ENCODE measurements at places on chromosomes 1 and 21.

- no peak for DNase-seq
Measured at GRCh38 chr1:95034506-95034905, 38.2 kb downstream of the ALG14 start.

- no peak for DNase-seq
Measured at GRCh38 chr1:103949779-103950178, 200.1 kb downstream of the AMY1C start.

- DNase-seq, result no peak
Measured at GRCh38 chr1:28819020-28819419, 7.0 kb downstream of the OPRD1 start.

GRCh38 chr1:14926818-14927575, 226.6 kb upstream of the TMEM51 start:
- no peak for DNase-seq

- no peak for DNase-seq
Measured at GRCh38 chr1:241934201-241934848, 23.2 kb upstream of the BECN2 start.

DNA sequence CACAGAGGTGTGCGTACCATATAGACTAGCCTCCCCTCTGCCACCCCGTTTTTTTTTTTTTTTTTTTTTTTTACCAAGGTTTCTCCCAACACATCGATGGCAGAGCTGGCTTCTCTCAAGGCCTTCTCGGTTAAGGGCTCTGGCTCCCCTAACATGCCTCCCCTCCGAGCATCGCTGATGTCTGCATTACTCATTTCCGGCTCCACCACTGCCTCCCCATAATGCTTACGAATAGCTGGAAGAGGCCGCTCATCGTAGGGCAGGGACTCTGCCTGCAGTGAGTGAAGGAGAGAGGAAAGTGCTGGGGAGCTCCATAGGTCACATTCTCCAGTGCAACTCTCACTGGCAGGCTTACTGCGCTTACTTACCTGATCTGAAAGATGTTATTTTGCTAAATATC, 20.6 kb downstream of the CEP104 start:
- no peak for DNase-seq

GRCh38 chr1:31073044-31073443, 7.5 kb upstream of the PUM1 start:
- no peak for DNase-seq

DNA sequence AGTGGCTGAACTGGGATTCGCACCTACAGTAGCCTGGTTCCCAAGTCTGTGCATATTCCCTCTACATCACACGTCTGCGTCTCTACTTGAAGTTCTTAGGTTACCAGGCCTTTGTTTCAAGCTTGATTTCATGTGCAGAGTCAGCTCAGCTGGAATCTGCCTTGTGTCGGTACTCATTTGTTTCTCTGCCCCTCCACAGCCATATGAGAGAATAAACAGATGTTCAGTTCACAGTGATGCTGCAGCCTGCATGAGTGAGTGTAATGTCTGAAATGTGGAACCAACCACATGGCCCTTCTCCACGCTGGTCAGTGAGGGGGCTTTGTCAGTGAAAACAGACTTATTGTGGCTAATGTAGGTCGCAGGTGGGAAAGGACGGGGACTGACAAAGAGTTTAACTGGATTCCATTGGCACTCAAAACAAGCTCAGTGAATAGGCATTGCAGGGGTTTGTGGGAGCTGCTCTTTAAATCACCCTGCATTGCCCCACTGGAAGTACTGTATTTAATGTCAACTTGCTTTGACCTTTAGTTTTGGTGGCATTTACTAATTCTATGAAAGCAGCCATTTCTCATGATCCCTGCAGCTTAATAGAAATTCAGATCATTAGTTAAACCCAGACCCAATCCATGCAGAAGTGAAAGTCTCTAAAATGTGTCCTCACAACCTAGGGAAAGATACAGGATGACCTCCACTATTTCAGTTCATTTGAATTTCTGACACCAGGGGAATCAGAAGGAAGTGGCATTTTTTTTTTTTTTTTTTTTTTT, 136.4 kb upstream of the FAM78B start:
- no peak for DNase-seq

GRCh38 chr1:213993929-213994328, 6.2 kb downstream of the PROX1 start:
- no peak for DNase-seq

All from stimulated activated CD8-positive, alpha-beta memory T cell treated with anti-CD3 and anti-CD28 coated beads, Interleukin-4, amount 100 ng/mL, for 4 hours (primary cell).